NB4 (cell line): ENCODE measurements at places on chromosomes 3 and 15.

DNA sequence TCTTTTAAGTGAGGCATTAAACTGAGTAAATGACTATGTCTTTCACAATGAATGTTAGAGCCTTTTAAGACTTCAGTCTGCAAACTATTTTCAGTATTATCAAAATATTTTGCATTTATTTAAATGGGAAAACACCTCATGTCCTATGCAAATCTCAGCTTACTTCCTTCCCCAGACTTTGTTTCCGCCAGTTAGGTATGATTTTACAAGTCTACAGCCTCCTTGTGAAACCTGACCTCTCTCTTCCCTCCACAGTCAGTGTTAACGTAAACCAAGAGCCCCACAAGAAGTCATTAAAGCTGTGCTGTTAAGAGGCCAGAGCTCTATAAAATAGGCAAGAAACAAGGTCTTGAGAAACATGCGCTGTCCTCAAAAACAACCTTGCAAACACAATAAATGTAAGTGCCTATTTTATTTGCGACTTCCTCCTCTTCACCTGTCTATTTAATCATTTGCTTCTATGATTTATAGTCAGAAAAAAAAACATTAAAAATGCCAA is 48.3 kb downstream of the PRTG start:
- DNase-seq, result peak; percentile 6

DNA sequence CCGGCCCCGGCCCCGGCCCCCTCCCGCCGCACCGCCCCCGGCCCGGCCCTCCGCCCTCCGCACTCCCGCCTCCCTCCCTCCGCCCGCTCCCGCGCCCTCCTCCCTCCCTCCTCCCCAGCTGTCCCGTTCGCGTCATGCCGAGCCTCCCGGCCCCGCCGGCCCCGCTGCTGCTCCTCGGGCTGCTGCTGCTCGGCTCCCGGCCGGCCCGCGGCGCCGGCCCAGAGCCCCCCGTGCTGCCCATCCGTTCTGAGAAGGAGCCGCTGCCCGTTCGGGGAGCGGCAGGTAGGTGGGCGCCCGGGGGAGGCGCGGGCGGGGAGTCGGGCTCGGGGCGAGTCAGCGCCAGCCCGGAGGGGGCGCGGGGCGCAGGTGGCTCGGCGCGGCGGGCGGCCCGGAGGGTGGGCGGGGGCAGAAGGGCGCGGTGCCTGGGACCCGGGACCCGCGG is 352 bp downstream of the CHRD start:
- no peak for DNase-seq

GRCh38 chr3:196694202-196694638 is 17.8 kb downstream of the CEP19 start:
- DNase-seq, result peak; percentile 43

GRCh38 chr15:48888191-48888590 is 10.3 kb downstream of the EID1 start:
- no peak for DNase-seq

- DNase-seq, result no peak
Measured at GRCh38 chr3:133476971-133477375, 77.1 kb downstream of the BFSP2 start.

DNA sequence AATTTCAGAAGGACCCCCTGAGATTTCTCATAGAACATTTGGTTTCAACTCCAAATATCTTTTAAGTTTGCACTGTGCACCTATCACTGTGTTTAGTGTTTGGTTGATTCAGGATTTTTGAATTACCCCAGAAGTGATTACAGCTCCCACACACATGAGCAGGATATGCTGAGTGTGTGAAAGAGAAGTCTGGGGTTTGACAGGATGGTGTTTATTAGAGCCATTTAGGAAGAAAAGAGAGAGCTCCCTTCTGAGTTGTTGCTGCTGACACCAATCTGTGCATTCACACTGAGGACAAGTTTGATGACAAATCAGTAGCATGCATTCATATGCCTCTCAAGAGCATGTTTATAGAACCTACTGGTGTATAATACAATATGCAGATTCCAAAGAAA is 118.1 kb downstream of the RPL22L1 start:
- no peak for DNase-seq

DNA sequence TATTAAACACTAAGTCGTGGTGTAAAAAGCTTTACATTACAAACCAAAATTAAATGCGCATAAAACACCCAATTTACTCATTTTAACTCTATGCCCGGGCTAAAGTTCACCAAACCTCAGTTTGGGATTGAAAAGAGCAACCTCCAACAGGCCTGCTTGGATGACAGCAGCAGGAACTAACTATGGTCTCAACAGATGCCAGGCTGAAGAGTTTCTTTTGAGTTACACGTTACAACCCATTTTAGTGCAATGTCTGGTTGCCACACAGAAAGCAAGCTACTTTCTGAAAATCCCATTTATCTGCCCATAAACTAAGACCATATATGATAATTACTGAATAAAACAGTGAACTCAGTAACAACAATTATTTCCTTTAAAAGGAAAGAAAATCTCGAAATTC is 2.2 kb downstream of the SATB1 start:
- peak; percentile 14 for DNase-seq

DNA sequence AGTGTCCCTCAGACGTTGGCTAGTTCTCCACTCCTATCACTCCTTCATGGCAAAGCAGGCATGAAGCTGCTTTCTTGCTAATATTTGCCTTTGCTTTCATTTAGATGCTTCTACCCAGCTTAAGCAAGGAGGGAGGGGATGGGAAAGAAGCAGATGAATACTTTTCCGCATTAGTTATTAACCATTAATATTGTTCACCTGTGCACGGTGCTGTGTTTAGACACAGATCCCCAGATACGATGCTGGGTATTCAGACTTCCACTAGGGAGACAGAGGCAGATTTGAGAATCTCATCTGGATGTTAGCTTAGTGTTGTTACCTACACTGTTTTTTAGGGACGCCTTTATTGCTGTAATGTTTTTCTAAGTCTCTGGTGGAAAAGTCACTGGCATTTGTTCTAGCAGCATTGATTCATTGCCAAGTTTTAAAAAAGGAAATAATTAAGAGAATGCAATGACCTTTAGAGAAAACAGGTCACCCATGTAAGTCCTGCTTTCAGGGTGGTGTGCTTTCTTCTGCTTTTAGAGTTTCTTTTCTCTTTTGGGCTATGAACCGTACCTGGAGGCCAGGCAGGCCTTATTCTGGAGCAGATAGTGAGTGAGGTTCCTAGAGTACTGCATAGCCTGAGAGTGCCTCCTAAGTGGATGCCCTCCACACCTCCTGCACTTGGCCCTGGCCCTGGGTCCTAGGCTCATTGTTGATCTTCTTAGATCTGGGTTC is 55.5 kb downstream of the MYZAP start:
- no peak for DNase-seq

GRCh38 chr3:49278548-49278947 is 1.5 kb upstream of the C3orf62 start:
- DNase-seq, result no peak

GRCh38 chr3:129663930-129664646 is 57.6 kb upstream of the PLXND1 start:
- DNase-seq, result no peak

DNA sequence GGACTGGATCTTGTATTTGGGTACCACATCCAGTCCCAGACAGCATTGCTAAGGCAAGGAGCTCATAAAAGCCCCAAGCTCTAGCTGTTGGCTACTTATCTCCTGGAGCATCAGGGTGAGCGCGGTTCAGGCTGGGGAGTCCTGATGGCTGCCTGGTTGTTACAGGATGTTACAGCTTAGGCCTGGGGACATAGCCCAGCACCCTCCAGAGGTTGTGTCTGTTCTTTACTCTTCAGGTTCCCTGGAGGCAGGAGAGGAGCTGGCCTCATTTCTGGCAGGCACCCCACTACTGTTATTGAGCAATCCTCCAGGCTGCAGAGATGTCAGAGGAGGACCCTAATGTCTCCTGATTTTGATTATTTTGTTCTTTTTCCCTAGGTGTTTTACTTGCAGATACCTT is 26.6 kb downstream of the APBA2 start:
- DNase-seq, result no peak

DNA sequence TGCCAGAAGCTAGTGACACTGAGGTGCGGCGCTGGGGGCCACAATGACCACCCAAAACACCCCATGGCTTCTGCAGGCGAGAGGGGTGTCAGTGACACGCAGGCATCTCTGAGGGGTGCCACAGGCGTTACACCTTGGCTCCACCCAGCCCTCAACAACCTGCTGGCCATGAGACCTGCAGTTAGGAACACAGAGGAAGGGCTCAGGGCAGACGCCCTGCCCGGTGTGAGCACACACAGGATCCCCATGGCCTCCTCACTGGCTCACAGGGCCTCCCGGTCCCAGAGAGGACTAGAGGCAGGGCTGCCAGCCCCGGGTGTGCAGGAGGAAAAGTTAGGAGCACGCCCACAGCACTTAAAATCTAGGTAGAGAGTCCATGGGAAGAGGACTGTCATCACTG is 35.1 kb downstream of the CYFIP1 start:
- no peak for DNase-seq

DNA sequence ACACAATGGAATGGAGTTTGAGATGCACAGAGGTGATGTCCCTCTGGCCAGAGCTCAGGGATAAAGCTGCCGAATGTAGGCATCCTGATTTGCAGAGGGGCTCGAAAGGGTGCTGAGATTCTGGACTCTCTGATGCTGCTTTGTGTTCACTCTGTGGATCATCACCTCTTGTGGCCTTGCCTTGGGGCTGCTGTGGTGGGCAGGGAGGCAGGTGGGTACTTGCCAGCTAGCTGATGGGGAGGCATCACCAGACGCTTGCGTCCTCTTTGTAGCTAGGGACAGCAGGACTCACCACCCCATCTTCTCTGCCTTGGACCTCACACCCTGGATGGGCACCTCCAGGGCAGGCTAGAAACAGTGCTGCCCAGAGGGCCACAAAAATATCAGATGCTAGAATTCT is 14.6 kb upstream of the RASGRF1 start:
- DNase-seq, result no peak

GRCh38 chr3:49238274-49239127 is 38.5 kb downstream of the C3orf62 start:
- peak; percentile 95 for DNase-seq

- no peak for DNase-seq
Measured at GRCh38 chr15:77627067-77627466, 5.6 kb downstream of the LINGO1 start.

- peak; percentile 29 for DNase-seq
Measured at GRCh38 chr15:70036585-70037291, 61.0 kb downstream of the TLE3 start.

DNA sequence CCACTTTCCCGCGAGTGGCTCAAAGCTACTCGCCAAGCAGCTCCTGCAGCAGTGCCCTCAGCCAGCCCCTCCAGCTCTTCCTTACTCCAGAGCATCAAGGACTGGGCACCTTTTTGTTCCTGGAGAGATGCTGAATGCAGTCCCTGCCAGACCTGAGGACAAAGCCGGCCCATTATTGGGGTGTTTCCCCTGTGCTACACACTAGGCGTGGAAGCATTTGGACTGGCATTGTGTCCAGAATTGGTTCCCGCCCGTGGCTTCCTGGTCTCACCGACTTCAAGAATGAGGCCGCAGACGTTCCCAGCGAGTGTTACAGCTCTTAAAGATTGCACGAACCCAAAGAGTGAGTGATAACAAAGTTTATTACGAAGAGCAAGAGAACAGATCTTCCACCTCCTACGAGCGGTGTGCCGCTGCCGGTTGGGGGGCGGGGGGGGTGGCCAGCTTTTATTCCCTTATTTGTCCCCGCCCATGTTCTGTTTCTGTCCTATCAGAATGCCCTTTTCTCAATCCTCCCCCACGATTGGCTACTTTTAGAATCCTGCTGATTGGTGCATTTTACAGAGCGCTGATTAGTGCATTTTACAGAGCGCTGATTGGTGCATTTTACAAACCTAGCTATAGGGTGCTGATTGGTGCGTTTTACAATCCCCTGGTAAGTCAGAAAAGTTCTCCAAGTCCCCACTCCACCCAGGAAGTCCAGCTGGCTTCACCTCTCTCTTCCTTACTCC is 62.4 kb downstream of the NSMCE3 start:
- no peak for DNase-seq

- no peak for DNase-seq
Measured at GRCh38 chr15:47095833-47096232, 621.5 kb upstream of the SEMA6D start.

DNA sequence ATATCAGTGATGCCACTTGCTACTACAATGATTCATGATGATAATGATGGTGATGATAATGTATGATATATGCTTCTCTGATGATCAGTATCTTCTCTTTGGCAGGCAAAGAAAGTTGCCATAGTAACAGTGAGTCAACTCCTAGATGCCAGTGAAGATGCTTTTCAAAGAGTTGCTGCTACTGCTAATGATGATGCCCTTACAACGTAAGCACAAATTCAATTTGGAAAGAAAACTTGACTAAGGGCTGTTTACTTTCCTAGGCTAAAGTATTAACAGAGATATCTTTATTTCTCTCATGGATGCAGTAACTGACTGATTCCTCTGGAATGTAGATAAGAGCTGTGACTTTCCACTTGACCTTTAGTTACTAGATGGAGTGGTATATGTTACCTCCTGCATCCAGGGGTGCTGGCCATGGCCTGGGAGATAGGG is 27.8 kb downstream of the ADGRG7 start:
- DNase-seq, result no peak

- peak; percentile 92 for DNase-seq
Measured at GRCh38 chr3:152298393-152299248, 29.9 kb downstream of the MBNL1 start.

DNA sequence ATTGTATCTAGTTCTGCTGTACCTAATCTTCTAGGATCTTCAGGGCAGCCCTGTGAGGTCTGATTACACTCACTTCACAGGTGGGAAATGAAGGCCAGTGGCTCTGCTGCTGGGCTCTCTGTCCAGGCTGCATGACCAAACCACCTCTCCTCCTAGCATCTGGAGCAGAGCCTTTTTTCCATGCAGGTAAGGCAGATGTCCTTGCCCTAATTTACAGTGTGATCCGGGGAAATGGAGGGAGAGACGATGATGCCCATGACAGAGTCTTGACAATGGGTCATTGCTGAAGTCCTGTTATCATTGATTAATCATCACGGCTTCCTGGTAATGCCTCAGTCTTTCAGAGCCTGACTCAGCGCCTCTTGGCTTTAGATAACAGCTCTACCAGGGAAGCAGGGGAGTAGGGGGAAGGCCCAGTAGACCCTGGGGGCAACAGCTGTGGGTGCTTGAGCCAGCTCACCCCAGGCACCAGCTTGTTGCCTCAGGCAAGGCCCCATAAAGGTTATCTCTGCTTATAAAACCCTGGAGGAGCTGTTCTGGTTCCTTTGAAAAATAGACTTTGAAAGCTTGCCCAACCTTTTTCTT is 153.4 kb downstream of the GABRG3 start:
- DNase-seq, result no peak

DNA sequence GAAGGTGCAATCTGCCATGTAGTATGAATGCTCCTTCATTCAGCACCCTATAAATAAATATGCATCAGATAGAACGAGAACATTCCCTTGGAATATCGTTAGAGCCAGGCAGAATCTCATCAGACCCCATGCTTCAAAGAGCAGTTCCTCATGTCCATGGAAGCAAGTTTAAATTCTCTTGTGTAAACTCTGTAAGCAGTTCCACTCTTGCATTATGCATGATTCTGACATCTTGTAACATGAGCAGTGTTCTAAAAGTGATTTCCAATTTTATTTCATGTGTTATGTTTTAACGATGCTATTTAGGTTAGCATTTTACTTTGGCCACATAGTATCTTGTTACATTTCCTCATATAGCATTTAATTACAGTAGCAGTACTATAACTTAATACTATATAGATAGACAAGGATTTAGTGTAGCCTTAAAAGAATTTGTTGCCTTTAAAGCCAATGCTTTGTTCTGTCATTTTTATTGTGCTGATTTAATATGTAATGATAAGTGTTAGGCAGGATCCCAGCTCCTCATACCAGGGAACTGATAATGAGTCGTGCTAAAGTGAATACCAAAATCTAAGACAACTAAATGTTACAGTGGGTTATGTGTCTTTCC is 161.2 kb upstream of the NECTIN3 start:
- no peak for DNase-seq
